RWPE1 (cell line): ENCODE measurements at places on chromosomes 2 and 18.

GRCh38 chr2:108082978-108083377 lies 96.7 kb downstream of the SLC5A7 start:
- DNase-seq = no peak

DNA sequence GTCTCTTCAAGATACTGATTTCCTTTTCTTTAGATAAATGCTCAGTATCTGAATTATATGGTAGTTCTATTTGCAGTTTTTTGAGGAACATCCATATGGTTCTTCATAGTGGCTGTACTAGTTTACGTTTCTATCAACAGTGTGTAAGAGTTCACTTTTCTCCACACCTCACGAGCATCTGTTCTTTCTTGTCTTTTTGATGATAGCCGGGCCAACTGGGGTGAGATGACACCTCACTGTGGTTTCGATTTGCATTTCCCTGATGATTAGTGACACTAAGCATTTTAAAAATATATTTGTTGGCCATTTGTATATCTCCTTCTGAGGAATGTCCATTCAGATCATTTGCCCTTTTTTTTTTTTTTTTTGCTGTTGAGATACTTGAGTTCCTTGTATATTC lies 458.8 kb downstream of the SETBP1 start:
- no peak for DNase-seq

DNA sequence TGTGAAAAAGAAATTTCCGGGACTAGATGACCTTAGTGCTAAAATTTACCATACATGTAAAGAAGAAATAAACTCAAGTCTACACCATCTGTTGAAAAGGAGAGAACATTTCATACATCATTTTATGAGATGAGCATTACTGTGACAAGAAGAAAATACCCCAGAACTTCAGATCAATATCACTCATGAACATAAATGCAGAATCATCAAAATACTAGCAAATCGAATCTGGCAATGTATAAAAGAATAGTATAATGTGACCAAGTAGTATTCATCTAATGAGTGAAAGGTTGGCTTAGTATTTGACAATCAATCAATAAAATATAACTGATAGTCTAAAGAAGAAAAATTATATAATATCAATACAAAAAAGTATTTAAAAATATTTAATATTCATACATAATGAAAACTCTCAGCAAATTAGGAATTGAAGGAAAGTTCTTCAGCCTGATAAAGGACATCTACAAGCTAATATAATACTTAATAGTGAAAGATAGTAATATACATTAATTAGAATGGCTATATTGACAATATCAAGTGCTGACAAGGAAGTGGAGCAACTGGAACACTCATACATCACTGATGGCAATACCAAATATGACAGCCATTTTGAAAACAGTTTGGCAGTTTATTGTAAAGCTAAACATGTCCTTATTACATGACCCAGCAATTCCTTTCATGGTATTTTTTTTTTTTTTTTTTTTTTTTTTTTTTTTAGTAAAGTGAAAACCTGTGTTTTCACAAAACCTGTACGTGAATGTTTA lies 231.4 kb upstream of the ZEB2 start:
- DNase-seq = no peak

GRCh38 chr2:94872088-94872618 lies 923 bp downstream of the TEKT4 start:
- DNase-seq = no peak

- no peak for DNase-seq
Observed at GRCh38 chr2:191565647-191566198, 112.2 kb upstream of the NABP1 start.

GRCh38 chr2:62264186-62264585 lies 68.3 kb downstream of the B3GNT2 start:
- no peak for DNase-seq

DNA sequence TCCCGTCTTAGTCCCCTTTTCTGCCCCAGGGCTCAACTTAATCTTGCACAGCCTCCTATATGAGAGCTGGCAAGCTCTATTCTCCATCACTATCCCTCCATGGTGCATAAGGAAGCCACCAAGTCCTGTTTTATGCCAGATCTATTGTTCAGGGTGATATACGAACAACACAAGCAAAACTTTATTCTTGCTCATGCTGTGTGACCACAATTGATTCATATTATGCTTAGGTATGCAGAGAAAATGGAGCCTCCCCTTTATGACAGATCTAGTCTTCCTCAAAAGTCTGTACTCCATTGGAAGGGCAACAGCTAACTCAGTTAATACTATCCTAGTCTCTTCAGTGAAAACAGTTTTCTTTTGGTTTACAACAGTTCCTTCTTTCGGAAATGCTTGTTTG lies 94.0 kb upstream of the STON1 start:
- no peak for DNase-seq

GRCh38 chr2:98871506-98871905 lies 64.5 kb downstream of the CRACDL start:
- DNase-seq = no peak

GRCh38 chr2:96354492-96354891 lies 18.9 kb downstream of the NCAPH start:
- no peak for DNase-seq

DNA sequence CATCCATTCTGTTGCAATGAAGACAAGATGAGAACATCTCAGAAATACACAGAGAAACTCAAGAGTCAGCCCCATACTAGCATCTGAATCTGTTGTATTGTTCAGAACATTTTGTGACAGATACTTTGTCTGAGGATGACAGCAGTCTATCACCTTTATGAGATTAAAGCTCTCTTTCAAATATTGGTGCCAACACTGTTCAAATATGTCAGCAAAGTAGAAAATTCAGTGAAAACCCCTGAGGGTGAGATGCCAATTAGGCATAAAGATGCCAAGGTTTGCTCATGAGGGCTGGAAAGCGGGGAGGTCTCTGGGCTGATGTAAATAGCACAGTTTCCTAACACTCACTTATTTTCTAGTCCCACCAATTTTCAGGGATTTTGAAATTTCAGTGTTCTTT lies 1054.2 kb upstream of the CRIM1 start:
- DNase-seq = no peak
